MM.1S (cell line): ENCODE measurements at places on chromosomes 7 and 10.
A peak's percentile ranks its signal among the peaks of the same experiment; 100 is the strongest.

DNA sequence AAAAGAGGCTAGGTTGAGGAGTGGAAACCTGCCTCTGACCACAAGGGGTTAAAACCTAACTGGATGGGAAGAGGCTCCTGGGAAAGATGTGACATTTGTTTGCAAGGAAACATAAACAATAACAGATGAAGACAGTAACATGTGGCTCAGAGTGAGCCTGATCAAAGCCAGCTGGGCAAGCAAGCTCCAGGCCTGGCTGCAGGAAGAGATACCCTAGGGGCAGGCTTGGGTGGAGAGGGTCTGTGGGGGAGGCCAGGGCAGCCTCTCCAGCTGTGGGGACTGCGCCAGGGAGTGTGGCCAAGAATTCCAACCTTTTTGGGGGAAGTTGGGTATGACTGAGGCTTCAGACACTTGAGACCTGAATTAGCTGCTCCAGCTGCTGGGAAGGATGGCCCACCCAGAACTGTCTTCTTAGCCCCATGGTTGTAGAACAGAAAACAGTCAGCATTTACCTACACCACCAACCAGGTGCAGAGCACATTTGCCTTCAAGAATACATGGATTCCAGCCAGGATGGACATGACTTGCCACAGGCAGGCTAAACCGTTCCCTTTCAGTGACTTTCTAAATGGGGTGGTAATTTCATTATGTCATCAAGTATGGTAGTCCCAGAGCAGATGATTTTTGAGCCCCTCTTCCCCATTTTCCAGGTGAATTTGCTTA lies 10.4 kb upstream of the FAM170B start:
- no peak for DNase-seq

- DNase-seq: no peak
These were observed 102.4 kb downstream of the SEMA3E start for GRCh38 chr7:83546586-83546985.

DNA sequence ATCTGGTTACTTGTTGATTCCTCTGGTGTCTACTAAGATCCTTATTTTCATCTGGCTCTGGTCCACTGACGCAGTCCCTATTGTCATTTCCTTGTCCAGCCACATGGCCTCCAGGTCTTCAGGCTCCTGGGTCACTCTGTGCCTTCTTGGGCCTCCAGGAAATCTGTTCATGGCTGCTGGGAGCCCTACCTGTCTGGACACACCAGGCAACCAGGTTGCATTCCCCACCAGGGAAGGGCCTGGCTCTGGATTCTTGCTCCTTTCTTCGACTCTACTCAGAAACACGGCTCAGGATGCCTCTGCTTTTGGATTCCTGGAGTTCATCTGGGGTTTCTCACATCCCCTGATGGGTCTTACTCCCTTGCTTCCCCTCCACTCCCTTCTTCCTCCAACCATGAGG lies 8.0 kb upstream of the PPIF start:
- DNase-seq: no peak

- DNase-seq: no peak
These were observed 61.6 kb upstream of the CAMK1D start for GRCh38 chr10:12287772-12288171.

- no peak for DNase-seq
These were observed 14.6 kb upstream of the USP6NL start for GRCh38 chr10:11626071-11626470.

DNA sequence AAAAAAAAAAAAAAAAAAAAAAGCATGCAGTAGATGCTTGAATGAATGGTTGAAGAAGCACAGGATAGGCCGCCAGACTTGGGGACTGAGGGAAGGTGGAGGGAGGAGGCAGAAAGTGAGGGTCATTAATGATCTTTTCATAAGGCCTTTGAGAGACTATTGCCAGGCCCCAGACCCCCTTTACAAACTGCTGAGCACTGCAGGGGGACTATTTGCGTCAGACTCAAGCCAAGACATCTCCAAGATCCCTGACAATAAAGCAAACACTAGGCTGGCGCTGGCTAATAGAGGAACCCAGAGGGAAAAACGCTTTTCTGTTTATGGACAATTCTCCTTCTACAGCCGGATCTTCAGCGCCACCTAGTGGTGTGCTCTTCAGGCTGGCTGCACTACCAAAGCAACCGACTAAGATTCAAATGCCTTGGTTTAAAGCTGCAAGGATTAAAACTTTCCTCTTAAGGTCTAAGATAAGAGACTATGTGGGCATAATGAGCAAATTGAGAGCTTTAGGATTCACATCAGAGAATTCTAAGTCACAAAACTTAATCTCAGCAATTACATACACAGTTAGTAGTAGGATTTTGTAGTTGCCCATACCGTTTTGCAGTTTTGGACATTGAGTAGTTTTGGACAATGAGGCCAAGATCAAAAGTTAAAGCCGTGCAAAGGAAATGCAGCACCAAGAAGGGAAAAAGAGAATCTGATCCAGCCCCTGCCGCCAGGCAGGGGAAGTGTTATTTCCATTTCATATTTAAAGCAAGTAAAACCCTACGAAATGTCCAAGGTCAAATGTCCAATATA lies 17.9 kb upstream of the AGK start:
- peak; percentile 89 for DNase-seq

GRCh38 chr7:87058744-87059524 lies 520 bp downstream of the ELAPOR2 start:
- peak; percentile 51 for DNase-seq

DNA sequence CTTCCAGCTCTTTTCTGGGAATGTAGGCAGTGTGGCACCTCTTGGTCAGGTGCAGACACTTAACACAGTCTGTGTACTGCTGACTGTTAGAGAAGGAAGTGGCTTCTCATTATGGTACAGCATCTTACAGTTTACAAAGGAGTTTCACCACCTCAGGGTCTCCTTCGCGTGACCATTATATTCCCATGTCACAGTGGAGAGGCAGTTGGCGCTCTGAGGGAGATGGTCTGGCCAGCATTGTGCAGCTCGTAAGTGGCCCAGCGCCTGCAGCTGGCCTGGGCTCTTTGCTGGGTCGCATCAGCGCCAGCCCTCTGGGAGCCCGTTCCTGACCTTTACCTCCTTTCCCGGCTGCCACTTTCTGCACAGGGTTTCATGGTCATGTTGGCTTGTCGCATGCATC lies 15.4 kb downstream of the TSPAN15 start:
- no peak for DNase-seq

DNA sequence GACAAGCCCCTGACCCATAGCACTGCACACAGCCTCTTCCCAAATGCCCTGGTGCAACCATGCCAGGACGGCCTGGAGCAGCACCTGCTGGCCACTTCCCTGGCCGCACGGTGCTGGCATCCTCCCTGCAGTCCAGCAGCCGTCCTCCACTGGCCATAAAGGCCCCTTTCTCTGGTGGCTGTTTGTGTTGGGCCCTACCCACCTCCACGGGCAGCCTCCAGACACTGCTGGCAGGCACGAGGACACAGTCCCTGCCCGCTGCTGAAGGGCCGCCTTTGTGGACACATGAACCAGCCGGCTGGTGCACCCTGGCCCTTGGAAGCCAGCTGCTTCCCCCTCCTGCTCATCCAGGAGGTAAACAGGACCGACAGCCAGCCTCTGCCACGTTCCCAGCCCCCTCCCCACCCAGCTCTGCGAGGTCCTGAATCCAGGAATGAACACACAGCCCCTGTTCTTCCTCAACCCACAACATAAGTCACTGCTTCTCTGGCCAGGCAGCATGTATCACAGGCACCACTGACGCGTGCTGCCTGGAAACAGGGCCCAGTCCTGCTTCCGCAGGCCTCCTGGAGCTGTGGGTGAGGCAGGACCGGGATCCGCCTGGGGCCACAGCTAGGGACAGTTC lies 43.8 kb downstream of the SPOCK2 start:
- no peak for DNase-seq

GRCh38 chr7:158541346-158542010 lies 46.1 kb downstream of the PTPRN2 start:
- DNase-seq: peak; percentile 19

- DNase-seq: no peak
These were observed 108.4 kb upstream of the ZMIZ1 start for GRCh38 chr10:78960316-78960800.

GRCh38 chr10:96637709-96638108 lies 50.9 kb upstream of the TM9SF3 start:
- DNase-seq: no peak

GRCh38 chr7:134022286-134022911 lies 104.7 kb upstream of the LRGUK start:
- no peak for DNase-seq

- no peak for DNase-seq
These were observed 10.2 kb downstream of the EN2 start for GRCh38 chr7:155467846-155468784.

- DNase-seq: no peak
These were observed 1.6 kb downstream of the TIAL1 start for GRCh38 chr10:119595134-119595675.
